WTC11 (cell line): ENCODE measurements at places on chromosomes 13 and 19. TPM values are rescaled to one million over a fixed set of nuclear protein-coding genes. Genes with fewer than 3 reads are reported as not detected.

The TNFSF11 gene
- 6.1 to 6.9 TPM (median 6.6 TPM) in 3 replicates for total RNA-seq

The DIAPH3 gene
- total RNA-seq, result 20.6 to 27.6 TPM (median 21.0 TPM) in 3 replicates

The SLC17A7 gene
- total RNA-seq, result 1.6 to 2.8 TPM (median 2.1 TPM) in 3 replicates

The GTPBP3 gene
- total RNA-seq, result 79.1 to 93.0 TPM (median 80.8 TPM) in 3 replicates

The NCAN gene
- 1.9 to 3.0 TPM (median 2.5 TPM) in 3 replicates for total RNA-seq

The FUT6 gene
- total RNA-seq, result not detected in 3 replicates

The LHFPL6 gene
- total RNA-seq, result 1.4 to 4.5 TPM (median 2.1 TPM) in 3 replicates

The COX7A1 gene
- total RNA-seq, result 0.64 to 1.0 TPM (median 0.70 TPM) in 3 replicates

The MEIOSIN gene
- 0.11 to 0.23 TPM in 2 of 3 replicates, not detected in the other for total RNA-seq

The NRTN gene
- total RNA-seq, result 4.7 to 6.1 TPM (median 4.9 TPM) in 3 replicates

The B3GNT3 gene
- total RNA-seq, result 1.2 to 1.9 TPM (median 1.3 TPM) in 3 replicates

The FFAR1 gene
- total RNA-seq, result 0.07 TPM in 1 of 3 replicates, not detected in the others

The KCNJ14 gene
- total RNA-seq, result 1.1 to 1.4 TPM (median 1.1 TPM) in 3 replicates

- no peak overlapping the region for H3K27ac ChIP-seq
- H3K4me3 ChIP-seq, result no peak overlapping the region
- DNase-seq, result no peak
- H3K4me1 ChIP-seq, result no peaks in the 10 kb centered on the region
- no peaks in the 10 kb centered on the region for H3K36me3 ChIP-seq
Observed at GRCh38 chr13:26459276-26460131, 98.0 kb upstream of the WASF3 start.

- DNase-seq, result no peak
- peaks cover 5% of the 10 kb centered on the region for H3K4me1 ChIP-seq
- H3K4me3 ChIP-seq, result no peak overlapping the region
- no peaks in the 10 kb centered on the region for H3K36me3 ChIP-seq
- H3K27me3 ChIP-seq, result peaks cover 60% of the 10 kb centered on the region
- H3K27ac ChIP-seq, result no peak overlapping the region
Observed at GRCh38 chr19:51547397-51548212, 16.1 kb upstream of the SIGLEC6 start.

DNA sequence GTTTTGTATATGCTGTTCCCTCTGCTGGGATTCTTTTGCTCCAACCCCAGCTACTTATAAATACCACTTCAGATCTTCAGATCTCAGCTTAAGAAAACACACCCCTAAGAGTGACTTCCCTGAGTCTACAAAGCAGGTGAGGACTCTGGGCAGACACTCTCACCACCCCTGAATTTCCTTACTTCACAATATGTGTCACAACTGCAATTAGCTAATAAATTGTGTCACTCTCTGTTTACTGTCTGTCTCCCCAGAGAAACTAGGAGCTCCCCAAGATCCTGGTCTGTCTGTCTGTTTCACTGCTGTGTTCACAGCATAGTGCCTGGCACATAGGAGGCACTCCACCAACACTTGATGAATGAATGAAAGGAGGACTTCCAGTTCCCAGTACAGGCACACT is 14.4 kb downstream of the CEBPA start:
- DNase-seq, result no peak
- H3K27me3 ChIP-seq, result peaks cover 6% of the 10 kb centered on the region
- H3K36me3 ChIP-seq, result peaks cover 6% of the 10 kb centered on the region; the same call in 1 of the 2 replicates
- H3K4me1 ChIP-seq, result peaks cover 16% of the 10 kb centered on the region

DNA sequence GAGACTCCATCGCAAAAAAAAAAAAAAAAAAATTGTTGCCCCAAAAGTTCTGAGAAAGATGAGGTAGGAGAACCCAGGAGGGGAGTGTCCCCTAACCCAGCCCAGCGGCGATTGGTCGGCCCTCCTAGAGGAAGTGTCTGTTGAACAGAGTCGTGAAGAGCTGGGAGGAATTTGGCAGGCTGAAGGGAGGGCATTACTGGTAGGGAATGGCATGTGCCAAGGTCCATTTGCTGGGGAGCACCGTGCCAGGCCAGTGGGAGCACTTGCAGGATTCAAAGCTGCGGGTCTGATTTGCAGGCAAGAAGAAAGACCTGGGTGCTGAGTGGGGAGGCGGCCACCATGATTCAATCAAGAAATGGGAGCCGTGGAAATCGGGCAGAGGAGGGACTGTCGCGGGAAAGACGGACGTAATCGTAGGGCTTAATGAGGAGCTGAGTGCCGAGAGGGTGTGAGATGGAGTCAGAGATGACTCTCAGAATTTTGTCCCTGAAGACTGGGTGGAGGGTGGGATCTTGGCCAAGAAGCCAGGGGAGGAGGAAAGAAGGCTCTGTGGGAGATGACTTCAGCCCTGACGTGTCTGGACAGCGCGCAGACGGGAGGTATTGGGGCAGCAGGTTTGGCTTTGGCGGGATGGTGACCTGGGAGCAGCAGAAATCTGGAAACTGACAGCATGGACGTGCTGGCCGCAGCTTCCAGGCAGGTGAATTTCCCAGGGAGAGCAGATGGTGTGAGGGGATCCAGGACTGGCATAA is 15.4 kb downstream of the CERS4 start:
- DNase-seq, result no peak
- H3K4me1 ChIP-seq, result peaks cover 13% of the 10 kb centered on the region
- H3K27me3 ChIP-seq, result no peaks in the 10 kb centered on the region
- peaks cover 16% of the 10 kb centered on the region for H3K36me3 ChIP-seq
- no peak overlapping the region for H3K4me3 ChIP-seq

- DNase-seq, result no peak
- H3K4me3 ChIP-seq, result no peak overlapping the region
- no peaks in the 10 kb centered on the region for H3K36me3 ChIP-seq
- peaks cover 7% of the 10 kb centered on the region for H3K27me3 ChIP-seq
- no peak overlapping the region for H3K27ac ChIP-seq
Observed at GRCh38 chr19:46288896-46289588, 7.8 kb upstream of the HIF3A start.

DNA sequence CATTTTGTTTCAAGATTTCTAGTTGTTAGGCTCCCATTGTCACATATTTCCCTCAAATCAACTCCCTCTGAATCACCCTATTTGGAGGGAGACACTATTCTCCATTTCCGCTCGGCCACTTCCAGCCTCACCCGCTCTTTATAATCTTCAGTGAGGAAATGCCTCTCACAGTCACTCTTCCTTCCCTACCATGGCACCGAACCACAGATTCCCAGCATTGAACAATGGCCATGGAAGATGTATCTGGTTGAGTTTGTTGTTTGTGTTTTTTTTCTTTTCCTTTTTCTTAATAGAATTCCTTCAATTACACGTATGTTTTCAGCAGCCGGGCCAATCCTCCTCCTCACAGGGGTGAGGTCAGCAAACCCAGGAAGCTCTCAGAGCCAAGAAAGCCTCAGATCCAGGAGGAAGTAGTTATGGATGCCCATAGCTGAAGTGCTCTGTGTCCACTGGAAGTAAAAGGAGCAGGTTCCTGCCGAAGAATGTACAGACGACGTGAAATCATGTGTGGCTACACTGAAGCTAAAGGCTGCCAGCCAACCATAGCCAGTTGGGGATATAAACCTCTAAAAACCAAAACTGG is 472.1 kb downstream of the FOXO1 start:
- H3K36me3 ChIP-seq, result no peaks in the 10 kb centered on the region
- no peak for DNase-seq
- no peak overlapping the region for H3K4me3 ChIP-seq
- H3K4me1 ChIP-seq, result peaks cover 12% of the 10 kb centered on the region

DNA sequence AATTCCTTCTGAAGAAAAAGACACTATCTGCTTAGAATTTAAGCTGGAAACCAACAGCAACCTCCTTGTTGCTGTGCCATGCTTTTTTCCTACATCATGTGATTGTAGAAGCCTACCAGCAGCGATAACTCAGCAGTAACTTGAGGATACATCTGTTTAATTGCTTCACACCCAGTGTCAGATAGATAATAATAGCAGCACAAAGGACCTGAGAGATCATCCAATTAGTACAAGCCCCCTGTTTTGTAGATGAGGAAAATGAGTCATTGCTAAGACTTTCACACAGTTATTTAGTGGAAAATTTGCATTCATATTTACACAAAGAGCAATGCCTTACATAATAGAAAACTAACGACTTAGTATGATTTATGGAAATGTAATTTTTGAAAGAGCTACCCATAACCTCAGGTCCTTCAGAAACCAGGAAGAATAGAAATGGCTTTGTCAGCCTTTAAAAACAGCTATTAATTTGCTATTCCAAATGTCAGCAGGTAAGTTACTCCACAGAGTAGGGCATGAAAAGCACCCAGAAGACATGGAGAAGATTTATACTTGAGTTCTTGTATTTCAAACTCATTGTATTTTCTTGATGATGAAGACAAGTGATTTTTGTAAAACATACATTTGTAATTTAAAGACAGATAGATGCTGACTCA is 93.7 kb upstream of the SGCG start:
- H3K27me3 ChIP-seq, result no peaks in the 10 kb centered on the region
- DNase-seq, result no peak
- H3K4me1 ChIP-seq, result no peaks in the 10 kb centered on the region

- peaks cover 61% of the 10 kb centered on the region for H3K27me3 ChIP-seq
- H3K27ac ChIP-seq, result no peak overlapping the region
- H3K4me1 ChIP-seq, result peaks cover 3% of the 10 kb centered on the region
- H3K4me3 ChIP-seq, result no peak overlapping the region
- DNase-seq, result peak; percentile 66
- H3K36me3 ChIP-seq, result no peaks in the 10 kb centered on the region
Observed at GRCh38 chr19:51712461-51713081, 11.2 kb downstream of the HAS1 start.

GRCh38 chr13:26155568-26155967 is 66.5 kb downstream of the RNF6 start:
- H3K4me1 ChIP-seq, result no peaks in the 10 kb centered on the region
- H3K27me3 ChIP-seq, result no peaks in the 10 kb centered on the region
- no peak for DNase-seq
- H3K27ac ChIP-seq, result no peak overlapping the region

GRCh38 chr19:48591021-48591420 is 15.5 kb upstream of the SPACA4 start:
- H3K36me3 ChIP-seq, result no peaks in the 10 kb centered on the region
- H3K4me3 ChIP-seq, result no peak overlapping the region
- no peak overlapping the region for H3K27ac ChIP-seq
- no peak for DNase-seq

GRCh38 chr19:45526143-45526542 is 18.9 kb downstream of the VASP start:
- peaks cover 21% of the 10 kb centered on the region for H3K27me3 ChIP-seq
- peaks cover 19% of the 10 kb centered on the region for H3K4me1 ChIP-seq
- H3K36me3 ChIP-seq, result peaks cover 24% of the 10 kb centered on the region

GRCh38 chr13:112695121-112695520 is 5.3 kb downstream of the ATP11A start:
- H3K27ac ChIP-seq, result no peak overlapping the region; the same call in 1 of the 2 replicates
- no peaks in the 10 kb centered on the region; the same call in 1 of the 2 replicates for H3K36me3 ChIP-seq
- H3K27me3 ChIP-seq, result no peaks in the 10 kb centered on the region; the same call in 1 of the 2 replicates
- H3K4me1 ChIP-seq, result peaks cover 64% of the 10 kb centered on the region
- H3K4me3 ChIP-seq, result no peak overlapping the region
- peak; percentile 4 for DNase-seq

DNA sequence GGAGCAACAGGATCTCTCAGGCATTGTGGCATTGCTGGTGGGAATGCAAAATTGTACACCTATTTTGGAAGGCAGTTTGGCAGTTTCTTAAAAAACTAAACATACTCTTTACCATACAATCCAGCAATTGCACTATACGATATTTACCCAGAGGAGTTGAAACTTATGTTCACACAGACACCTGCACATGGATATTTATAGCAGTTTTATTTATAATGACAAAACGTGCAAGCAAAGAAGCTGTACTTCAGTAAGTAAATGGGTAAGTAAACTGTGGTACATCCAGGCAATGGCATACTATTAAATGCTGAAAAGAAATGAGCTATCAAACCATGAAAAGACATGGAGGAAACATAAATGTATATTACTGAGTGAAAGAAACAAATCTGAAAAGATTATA is 71.6 kb upstream of the UBAC2 start:
- H3K4me1 ChIP-seq, result no peaks in the 10 kb centered on the region
- no peak for DNase-seq

DNA sequence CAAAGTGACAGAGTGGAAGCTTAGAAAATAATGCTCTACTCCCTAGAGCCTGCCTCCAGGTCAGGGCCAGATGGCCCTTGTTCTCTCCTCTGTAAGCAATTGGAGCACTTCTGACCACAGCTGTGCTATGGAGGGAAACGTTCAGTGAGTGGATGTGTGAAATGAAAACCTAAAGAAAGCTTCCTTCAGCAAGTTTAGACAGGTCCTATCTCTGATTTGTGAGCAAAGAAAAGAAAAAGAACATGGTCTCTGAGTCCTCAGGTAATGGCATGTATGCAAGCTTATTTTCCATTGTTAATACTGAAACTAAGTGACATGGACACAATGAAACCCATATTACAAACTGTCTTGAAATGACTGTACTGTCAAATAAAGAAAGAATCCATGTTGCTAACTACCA is 1486.8 kb downstream of the EFNB2 start:
- no peaks in the 10 kb centered on the region for H3K4me1 ChIP-seq
- no peaks in the 10 kb centered on the region for H3K27me3 ChIP-seq
- H3K27ac ChIP-seq, result no peak overlapping the region
- peaks cover 1% of the 10 kb centered on the region; the same call in 1 of the 2 replicates for H3K36me3 ChIP-seq
- no peak for DNase-seq
- H3K4me3 ChIP-seq, result no peak overlapping the region

DNA sequence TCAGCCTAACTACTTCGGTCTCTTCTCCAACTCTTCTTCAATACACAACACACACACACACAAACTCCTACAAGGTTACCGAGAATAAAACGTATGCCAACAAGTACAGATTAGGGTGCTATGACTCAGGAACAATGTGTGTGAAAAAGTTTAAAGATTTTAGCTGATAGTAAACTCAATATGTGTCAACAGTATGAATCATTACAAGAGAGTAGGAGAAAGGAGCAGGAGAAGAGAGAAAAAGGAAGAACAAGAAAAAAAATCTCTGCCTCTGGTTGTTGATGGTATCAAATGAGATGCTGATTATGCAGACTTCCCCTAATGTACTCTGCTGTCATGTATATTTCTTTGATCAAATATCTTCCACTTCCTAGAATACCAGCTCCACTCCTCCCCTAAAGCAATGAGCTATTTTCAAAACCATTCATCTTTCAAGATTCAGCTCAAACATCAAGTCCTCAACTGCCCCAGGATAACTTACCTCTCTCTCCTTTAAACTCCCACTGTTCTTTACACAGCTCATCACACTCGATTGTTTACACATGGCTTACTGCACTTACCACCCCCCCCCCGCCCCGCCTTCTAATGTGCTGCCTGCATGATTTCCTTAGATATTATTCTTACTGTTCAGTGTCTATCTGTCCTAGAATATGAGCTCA is 95.6 kb downstream of the FAM216B start:
- DNase-seq, result no peak
- peaks cover 65% of the 10 kb centered on the region for H3K4me1 ChIP-seq
- peaks cover 19% of the 10 kb centered on the region for H3K27me3 ChIP-seq
- peaks cover 11% of the 10 kb centered on the region for H3K36me3 ChIP-seq
- peak overlapping the region; percentile 79 for H3K27ac ChIP-seq
- peak overlapping the region; percentile 61 for H3K4me3 ChIP-seq

GRCh38 chr19:940591-941291 is 14.9 kb downstream of the ARID3A start:
- no peaks in the 10 kb centered on the region for H3K4me1 ChIP-seq
- no peak overlapping the region for H3K4me3 ChIP-seq
- H3K27me3 ChIP-seq, result no peaks in the 10 kb centered on the region

DNA sequence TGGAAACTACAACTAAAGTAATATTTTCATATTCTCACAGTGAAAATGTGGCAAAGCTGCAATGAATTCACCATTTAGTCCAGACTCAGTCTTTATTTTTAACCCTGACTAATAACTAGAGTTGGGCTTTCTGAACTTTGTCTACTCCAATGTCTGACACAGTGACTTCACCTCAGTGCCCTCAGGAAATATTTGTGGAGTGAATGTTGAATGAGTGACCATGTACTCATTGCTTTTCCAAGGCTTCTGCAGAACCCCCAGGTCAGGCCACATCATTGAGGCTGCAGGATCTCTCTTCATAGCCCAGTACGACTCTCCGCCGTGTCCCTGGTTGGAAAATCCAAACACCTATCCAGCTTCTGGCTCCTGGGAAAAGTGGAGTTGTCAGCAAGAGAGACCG is 1.8 kb downstream of the ZNF175 start:
- DNase-seq, result no peak
- peaks cover 21% of the 10 kb centered on the region for H3K27me3 ChIP-seq
- H3K4me1 ChIP-seq, result peaks cover 7% of the 10 kb centered on the region
- no peak overlapping the region for H3K27ac ChIP-seq
- H3K4me3 ChIP-seq, result no peak overlapping the region
